ENCODE measurements at places on chromosomes 7 and 10.

GRCh38 chr10:88228130-88228529 is 355.0 kb downstream of the RNLS start:
- no peak overlapping the region for H3K4me3 ChIP-seq
- H3K36me3 ChIP-seq: no peaks in the 10 kb centered on the region
- H3K4me1 ChIP-seq: no peaks in the 10 kb centered on the region

DNA sequence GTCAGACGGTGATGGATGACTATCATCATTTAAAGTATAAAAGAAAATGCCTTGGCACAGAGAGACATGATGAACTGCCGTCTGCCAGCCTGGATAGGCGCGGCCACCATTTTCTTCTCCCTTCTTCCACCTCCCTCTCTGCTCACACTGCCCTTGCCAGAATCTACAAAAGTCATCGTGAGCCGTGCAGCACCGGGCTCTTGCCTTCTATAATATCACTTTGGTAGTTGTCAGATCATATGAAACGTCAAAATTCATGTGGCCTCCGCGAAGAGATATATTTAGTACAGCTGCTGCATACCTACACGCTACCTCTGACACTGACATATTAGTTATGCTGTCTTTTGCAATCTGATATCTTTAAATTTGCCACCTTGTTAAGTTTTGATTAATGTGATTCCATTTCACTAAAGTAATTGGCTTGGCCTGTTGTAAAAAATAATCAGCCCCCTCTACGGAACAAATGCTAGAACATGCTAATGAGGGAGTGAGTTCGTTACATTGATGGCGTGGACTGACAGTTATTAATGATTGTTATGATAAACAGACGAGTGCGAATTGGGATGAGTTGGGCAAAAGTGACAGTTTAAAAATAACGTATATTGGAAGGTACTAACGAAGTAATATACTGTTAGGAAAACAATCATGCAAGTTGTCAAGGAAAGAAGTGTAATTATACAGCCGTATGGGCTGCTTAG is 214.9 kb downstream of the LRMDA start:
- peaks cover 2% of the 10 kb centered on the region for H3K27me3 ChIP-seq
- no peaks in the 10 kb centered on the region for H3K4me1 ChIP-seq
- no peak for DNase-seq

DNA sequence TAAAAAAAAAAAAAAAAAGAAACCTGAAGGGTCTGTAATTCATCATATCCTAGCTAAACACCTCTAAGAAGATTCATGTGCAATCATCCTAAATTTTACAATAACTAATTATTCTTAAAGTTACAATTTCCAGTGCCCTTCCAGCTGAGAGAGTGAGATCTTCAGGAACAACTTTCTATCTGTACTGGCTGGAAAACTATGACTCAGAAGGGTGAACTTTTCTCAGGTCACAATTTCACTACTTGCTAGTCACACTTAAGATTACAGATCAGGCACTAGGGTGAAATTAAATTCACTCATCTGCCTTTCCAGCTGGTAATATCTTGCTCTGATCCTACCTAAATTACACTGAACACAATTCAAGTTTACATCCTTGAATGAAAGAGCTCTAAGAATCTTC is 158.8 kb downstream of the ANK3 start:
- no peak overlapping the region for H3K4me3 ChIP-seq
- DNase-seq: no peak
- no peaks in the 10 kb centered on the region for H3K4me1 ChIP-seq
- no peak overlapping the region for H3K27ac ChIP-seq
- H3K36me3 ChIP-seq: peaks cover 2% of the 10 kb centered on the region

DNA sequence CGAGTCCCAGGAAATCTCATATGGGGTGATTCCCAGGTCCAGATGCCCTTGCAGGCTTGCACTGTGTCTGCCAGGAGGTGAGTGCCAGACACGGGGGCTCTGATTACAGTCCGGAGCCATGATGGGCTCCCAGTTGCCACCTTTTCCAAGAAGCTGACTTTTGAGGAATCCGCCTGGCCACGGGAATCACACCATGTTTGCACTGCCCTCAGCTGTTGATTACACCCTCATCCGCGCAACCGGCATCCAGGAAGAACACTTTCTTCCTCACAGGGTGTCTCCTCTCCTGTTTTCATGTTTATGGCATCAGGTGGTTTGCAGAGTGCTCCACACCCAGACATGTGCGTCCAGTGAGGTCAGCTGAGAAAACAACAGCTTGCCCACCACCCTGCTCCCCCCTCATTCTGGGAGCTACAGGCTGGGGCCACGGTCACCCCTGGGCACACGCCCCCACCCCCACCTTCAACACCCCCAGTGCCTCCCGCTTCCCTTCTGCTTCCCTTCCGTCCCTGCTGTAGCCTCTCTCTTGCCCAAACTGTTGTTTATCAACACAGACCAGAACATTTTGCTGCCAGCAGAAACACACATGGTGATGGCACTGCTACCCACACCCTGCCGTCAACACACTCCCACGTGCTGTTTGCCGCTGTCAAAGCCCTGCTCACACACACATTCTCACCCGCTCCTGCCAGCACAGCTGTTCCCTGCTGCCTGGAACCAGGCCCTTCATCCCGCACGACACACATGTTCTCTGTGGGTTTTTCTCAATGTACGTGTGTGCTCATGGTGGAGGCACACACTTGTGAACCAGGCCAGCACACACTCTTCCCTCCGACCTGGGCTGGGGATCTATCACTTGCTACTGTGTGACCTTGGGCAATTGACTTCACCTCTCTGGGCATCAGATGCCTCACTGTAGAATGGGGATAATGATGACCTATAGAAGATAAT is 35.8 kb downstream of the DDIT4 start:
- H3K4me3 ChIP-seq: no peak overlapping the region
- H3K4me1 ChIP-seq: peaks cover 48% of the 10 kb centered on the region
- H3K27ac ChIP-seq: peak overlapping the region; percentile 87
- H3K27me3 ChIP-seq: no peaks in the 10 kb centered on the region
- no peaks in the 10 kb centered on the region for H3K36me3 ChIP-seq

DNA sequence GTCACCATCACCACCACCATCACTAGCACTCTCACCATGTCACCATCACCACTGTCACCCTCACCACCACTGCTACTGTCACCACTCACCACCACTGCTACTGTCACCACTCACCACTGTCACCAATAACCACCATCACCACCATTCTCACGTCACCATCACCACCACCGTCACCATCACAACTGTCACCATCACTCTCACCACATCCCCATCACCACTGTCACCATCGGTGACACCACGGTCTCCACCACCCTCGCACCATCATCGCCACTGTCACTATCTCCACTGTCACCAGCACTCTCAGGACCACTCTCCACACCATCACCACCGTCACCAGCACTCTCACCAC is 130.4 kb downstream of the MAD1L1 start:
- DNase-seq: no peak
- H3K27ac ChIP-seq: peak overlapping the region; percentile 6
- peaks cover 25% of the 10 kb centered on the region for H3K4me1 ChIP-seq
- no peak overlapping the region for H3K4me3 ChIP-seq
- no peaks in the 10 kb centered on the region for H3K27me3 ChIP-seq

Measured in activated CD4-positive, alpha-beta T cell treated with anti-CD3 and anti-CD28 coated beads, Interleukin-2, amount 10 ng/mL, durations not matched to agents 24 days and 14 days (primary cell).